ENCODE measurements at places on chromosomes 5 and 9.
A peak's percentile ranks its signal among the peaks of the same experiment; 100 is the strongest.

DNA sequence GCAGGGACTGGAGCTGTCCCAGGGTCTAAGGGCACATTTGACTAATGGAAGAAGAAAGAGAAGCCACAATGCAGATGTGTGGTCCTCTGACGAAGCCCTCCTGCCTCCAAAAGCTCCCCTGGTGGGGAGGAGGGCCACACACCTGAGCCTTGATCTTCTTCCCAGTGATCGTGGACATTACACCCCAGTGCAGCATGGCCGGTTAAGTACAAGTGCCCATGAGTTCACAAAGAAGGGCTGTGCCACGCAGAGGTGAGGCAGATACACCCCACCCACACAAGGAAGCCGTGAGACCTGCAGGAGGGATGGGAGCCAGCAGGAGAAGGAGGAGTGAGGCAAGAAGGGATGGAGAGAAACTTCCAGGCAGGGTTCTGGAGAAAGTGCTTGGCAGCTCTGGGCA lies 199.0 kb upstream of the MVB12B start:
- no peak for DNase-seq

DNA sequence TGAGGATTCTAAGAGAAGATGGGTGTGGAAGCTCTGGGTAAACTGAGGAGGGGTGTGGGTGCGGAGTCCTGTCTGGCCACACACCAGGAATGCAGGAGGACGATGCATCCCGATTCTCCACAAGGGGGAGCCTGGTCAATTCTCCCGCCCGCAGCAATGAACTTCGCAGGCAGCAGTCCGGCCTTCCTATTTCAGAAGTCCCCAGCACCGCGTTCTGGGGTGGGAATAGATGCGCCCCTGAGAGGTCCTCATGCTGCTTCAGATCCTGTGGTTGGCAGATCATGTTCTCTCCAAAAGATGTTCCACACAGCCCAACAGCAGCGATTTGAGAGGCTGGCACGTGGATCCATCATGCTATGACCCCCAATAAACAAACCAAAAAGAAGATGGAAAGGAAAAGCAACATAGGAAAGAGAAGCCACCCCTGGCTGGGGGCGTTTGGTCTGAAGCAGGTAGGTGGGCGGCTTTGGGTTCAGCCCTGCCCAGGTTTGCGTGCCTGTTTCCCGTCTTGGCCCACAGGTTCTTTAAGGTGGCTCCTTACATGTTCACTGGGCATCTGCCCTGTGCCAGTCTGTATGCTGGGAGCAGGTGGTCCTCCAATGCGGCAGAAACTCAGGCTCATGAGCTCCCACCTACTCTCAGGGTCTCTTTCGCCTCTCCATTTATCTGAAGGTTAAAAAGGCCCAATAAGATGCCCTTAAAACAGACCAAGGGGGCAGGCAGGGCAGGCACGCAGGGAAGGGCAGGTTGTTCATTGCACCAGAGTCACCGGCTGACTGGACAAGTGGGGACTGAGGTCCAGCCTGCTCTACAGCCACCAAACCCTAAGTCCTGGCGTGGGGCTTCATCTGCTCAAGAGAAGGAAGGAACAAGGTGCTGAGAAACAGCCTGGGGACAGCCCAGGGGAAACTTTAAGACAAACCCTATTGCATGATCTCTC lies 171.6 kb downstream of the PAX5 start:
- DNase-seq = peak; percentile 75

- no peak for DNase-seq
Measured at GRCh38 chr9:4678679-4679267, 596 bp upstream of the CDC37L1 start.

DNA sequence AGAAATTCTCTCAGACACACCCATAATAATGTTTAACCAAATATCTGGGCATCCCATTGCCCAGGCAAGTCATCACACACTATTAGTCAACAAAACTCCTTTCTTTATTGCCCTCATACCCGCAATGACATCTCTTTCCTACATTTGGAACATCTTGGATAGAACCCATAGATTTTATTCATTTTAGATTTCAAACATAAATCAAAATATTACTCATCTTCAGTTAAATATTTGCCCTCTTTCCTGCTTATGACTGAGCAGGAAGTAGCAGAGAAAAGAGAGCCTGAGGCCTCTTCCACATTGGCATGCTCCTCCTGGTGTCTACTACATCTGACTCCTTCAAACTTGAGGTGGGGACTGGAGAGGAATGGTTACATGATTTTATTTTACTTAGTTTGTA lies 592.0 kb downstream of the CHSY3 start:
- no peak for DNase-seq

DNA sequence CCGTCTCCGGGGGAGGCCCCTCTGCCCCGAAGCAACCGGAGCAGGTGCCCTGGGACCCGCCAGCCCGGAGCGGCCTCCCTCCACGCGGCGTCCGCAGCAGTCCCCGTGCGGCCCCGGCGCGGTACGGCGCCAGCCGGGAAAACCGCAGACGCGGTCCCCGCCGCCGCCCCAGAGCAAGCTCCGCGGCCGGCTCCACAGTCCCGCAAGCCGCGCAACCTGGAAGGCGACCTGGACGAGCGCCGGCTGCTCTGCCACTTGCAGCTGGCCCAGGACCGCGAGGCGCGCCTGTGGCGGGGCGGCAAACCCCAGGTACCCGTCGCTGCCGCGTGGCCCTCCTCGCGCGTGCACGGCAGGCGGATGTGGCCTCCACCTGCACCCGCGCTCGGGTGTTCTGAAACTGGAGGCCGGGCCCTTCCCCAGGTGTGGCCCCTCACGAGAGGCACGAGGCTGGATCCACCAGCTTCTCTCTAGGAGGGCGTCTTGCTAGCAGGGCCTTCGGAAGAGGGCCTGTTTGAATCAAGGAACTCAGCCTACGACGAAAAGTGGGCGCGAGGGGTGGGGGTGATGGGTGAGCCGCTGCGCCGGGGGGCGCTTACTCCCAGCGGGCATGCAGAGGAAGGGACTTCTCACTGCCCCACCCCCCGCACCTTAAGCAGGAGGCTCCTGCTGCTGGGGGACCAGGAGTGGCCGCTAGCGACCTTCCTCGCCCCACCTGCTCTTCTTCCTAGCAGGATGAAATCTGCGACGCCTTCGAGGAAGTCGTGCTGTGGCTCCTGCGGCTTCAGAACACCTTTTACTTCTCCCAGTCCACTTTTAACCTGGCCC lies 602 bp downstream of the CCNI2 start:
- peak; percentile 31 for DNase-seq

DNA sequence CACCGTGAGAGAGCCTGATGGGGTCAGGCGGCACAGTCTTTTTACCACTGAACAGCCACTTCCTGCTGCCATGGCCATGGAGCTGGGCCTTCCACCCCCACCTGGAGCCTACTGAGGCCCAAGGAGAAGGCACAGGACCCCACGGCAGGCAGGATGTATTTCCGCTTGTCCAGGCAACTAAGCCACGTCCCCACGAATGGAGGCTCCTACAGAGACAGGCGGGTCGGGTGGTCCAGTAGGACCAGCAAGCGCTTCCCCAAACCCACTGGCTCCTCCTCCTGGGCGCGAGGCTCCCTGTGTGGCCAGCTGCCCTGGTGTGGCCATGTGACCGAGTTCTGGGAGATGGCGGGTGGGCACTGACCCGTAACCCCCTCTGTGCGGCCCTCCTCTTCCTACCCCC lies 66.5 kb downstream of the SECISBP2 start:
- DNase-seq = no peak

- no peak for DNase-seq
Measured at GRCh38 chr9:122286764-122287163, 22.1 kb downstream of the MRRF start.

GRCh38 chr5:31967461-31967860 lies 206.7 kb downstream of the GOLPH3 start:
- no peak for DNase-seq

- DNase-seq = no peak
Measured at GRCh38 chr5:127652952-127653611, 4.2 kb downstream of the CTXN3 start.

DNA sequence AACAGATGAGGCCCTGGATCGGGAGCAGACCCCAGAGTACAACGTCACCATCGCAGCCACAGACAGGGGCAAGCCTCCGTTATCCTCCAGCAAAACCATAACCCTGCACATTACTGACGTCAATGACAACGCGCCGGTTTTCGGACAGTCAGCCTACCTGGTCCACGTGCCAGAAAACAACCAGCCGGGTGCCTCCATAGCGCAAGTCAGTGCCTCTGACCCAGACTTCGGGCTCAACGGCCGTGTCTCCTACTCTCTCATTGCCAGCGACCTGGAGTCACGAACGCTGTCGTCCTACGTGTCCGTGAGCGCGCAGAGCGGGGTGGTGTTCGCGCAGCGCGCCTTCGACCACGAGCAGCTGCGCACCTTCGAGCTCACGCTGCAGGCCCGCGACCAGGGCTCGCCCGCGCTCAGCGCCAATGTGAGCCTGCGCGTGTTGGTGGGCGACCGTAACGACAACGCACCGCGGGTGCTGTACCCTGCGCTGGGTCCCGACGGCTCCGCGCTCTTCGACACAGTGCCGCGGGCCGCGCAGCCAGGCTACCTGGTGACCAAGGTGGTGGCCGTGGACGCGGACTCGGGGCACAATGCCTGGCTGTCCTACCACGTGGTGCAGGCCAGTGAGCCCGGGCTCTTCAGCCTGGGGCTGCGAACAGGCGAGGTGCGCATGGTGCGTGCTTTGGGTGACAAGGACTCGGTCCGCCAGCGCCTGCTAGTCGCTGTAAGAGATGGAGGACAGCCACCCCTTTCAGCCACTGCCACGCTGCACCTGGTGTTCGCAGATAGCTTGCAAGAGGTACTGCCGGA lies 1.6 kb upstream of the PCDHGA11 start:
- DNase-seq = no peak

DNA sequence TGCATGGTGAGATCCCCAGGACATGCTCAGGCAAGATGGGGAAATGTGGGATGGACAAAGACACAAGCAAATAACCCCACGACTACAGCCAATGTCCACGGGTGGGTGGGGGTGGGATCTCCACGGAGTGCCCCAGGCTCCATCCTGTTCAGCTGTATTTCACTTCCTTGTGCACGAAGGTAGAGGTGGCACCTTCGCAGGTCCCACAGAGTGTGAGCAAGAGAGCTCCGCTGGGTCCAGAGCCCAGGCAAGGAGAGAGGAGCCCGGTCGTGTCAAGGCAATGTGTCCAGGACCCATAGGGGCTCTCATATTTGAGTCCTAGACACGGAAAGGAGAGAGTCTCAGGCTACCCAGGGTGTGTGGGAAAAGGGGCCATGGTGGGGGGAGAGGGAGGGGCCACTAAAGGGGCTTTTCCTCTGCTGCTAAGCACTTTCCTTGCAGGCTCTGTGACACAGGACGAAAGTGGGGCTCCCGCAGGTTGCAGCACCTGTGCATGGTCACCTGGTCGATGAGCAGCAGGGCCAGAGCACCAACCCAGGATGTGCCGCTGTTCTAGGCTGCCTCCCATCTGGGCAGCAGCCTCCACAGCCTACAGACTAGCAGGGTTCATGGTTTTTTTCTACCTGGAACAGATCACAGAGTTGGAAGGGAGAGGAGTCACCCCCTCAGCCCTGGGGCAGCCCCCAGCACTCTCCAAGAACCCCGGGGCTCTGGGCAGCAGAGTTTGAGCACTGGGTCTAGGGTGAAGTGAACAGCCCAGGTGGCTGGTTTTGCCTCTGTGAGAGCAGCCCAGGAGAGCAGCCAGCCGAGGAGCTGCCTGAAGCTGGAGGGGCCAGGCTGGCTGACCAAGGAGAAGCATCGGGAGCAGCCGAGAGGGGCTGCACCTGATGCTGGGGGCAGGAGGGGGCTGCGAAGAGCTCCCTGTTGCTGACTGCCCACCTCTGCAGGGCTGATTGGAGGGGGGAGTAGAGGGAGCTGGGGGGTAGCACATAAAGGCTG lies 100.7 kb upstream of the MVB12B start:
- no peak for DNase-seq

- no peak for DNase-seq
Measured at GRCh38 chr5:65663804-65664521, 39.1 kb downstream of the SHLD3 start.

- no peak for DNase-seq
Measured at GRCh38 chr5:98309785-98310598, 463.5 kb upstream of the RGMB start.

DNA sequence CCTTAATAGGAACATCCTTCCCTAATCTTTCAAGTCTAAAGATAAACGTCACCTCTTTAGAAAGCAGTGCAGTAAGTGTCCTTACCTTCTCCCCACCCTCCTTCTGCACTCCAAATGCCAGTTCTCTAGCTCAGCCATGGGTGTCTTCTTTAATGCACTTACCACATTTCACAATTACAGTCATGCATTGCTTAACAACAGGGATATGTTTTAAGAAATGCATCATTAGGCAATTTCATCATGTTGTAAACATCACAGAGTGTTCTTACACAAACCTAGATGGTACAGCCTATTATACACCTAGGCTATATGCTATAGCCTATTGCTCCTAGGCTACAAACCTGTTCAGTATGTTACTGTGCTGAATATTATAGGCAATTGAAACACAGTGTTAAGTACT lies 91.2 kb downstream of the RFX3 start:
- no peak for DNase-seq

GRCh38 chr5:170337045-170337733 lies 39.6 kb upstream of the LCP2 start:
- DNase-seq = no peak

- no peak for DNase-seq
Measured at GRCh38 chr5:72871366-72872024, 55.0 kb downstream of the TNPO1 start.

DNA sequence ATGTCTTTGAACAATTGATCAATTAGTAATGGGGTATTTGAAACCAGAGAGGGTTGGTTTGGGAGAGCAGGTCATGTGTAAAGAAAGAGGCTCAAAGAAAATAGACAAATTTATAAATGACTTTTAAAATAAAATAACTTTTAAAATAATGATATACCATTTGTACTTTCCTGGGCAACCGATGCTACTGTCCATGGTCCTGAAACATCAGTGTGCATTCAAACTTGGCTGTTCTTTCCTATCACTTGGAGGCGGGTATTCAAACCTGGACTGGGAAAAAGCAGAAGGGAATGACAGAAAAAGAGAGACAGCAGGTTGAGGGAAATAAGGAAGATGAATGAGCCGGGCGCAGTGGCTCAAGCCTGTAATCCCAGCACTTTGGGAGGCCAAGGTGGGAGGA lies 1446.4 kb upstream of the WWC1 start:
- no peak for DNase-seq

DNA sequence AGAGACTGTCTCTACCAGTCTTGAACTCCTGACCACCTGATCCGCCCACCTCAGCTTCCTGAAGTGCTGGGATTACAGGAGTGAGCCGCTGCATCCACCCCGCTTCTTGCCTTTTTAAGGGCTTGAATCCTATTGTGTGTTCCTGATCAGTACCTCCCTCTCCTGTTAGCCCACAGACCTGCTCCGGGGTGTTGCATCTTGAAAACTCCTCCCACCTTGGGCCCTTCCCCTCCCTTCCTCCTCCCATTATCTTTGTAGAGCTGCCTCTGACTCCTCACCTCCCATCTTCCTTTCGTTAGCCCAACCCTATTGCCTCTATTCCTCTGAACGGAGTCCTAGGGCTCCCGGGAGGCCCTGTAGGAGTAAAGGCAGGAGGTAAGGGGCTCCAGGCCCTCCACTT lies 48.5 kb upstream of the NEK6 start:
- DNase-seq = no peak

GRCh38 chr5:76389513-76390154 lies 13.5 kb upstream of the IQGAP2 start:
- no peak for DNase-seq

DNA sequence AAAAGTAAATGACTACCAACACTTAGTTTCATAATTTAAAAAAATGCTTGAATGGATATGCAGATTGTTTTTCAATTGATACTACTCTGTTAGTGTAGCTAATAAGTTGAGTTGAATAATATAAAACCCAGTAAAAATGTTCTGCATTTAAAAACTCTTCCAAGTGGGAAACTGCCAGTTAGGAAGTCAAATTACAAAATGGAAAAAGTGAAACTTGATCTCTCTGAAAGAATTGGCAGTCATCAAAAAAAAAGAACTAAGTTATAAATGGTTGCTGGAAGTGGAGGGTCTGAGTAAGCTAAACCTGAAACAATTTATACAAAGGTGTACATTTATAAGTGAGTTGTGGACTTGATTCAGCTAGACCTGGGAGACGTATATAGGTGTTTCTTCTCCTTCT lies 52.4 kb downstream of the VCAN start:
- DNase-seq = no peak

All from glutamatergic neuron (in vitro differentiated cells).